ENCODE measurements at places on chromosomes 7 and 10. TPM values are rescaled to one million over a fixed set of nuclear protein-coding genes. Genes with fewer than 3 reads are reported as not detected.

- H3K4me3 ChIP-seq = no peak overlapping the region
- no peak for DNase-seq
- no peaks in the 10 kb centered on the region for H3K27me3 ChIP-seq
- H3K4me1 ChIP-seq = no peaks in the 10 kb centered on the region
These were observed 192.5 kb upstream of the POT1 start for GRCh38 chr7:125122173-125122572.

GRCh38 chr10:49109669-49110340 lies 5.5 kb downstream of the VSTM4 start:
- no peak for DNase-seq
- H3K27ac ChIP-seq = no peak overlapping the region
- H3K4me1 ChIP-seq = no peaks in the 10 kb centered on the region
- H3K4me3 ChIP-seq = no peak overlapping the region

DNA sequence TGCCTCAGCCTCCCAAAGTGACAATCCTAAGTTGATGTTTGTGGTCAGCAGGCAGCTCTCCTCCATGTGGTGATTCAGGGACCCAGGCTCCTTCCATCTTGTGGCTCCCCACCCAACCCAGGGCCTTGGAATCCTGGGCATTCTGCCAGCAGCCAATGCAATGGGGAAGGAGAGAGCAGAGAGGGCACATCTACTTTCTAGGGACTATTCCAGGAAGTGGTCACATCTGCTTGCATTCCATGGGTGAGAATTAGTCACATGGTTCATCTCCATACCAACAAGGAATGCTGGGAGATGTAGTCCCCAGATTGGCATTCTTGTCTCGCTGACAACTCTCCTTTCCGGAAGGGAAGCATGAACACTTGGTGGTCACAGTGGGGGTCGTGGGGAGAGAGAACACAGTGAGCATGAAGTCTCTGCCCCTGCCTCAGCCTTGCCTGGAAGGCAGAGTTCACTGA lies 9.9 kb upstream of the SRRM3 start:
- DNase-seq = no peak
- H3K4me3 ChIP-seq = no peak overlapping the region
- no peaks in the 10 kb centered on the region for H3K36me3 ChIP-seq
- H3K27me3 ChIP-seq = no peaks in the 10 kb centered on the region
- H3K27ac ChIP-seq = no peak overlapping the region

- DNase-seq = no peak
- no peaks in the 10 kb centered on the region for H3K27me3 ChIP-seq
- no peaks in the 10 kb centered on the region for H3K4me1 ChIP-seq
- no peak overlapping the region for H3K27ac ChIP-seq
- no peak overlapping the region for H3K4me3 ChIP-seq
- H3K36me3 ChIP-seq = peaks cover 8% of the 10 kb centered on the region
These were observed 94.2 kb downstream of the INSYN2A start for GRCh38 chr10:127102176-127102575.

GRCh38 chr10:72753760-72754231 lies 61.9 kb downstream of the MCU start:
- no peaks in the 10 kb centered on the region for H3K27me3 ChIP-seq
- H3K4me3 ChIP-seq = no peak overlapping the region
- no peaks in the 10 kb centered on the region for H3K36me3 ChIP-seq

- no peak overlapping the region for H3K27ac ChIP-seq
- no peaks in the 10 kb centered on the region for H3K27me3 ChIP-seq
These were observed 75.2 kb upstream of the DUSP5 start for GRCh38 chr10:110422548-110422947.

DNA sequence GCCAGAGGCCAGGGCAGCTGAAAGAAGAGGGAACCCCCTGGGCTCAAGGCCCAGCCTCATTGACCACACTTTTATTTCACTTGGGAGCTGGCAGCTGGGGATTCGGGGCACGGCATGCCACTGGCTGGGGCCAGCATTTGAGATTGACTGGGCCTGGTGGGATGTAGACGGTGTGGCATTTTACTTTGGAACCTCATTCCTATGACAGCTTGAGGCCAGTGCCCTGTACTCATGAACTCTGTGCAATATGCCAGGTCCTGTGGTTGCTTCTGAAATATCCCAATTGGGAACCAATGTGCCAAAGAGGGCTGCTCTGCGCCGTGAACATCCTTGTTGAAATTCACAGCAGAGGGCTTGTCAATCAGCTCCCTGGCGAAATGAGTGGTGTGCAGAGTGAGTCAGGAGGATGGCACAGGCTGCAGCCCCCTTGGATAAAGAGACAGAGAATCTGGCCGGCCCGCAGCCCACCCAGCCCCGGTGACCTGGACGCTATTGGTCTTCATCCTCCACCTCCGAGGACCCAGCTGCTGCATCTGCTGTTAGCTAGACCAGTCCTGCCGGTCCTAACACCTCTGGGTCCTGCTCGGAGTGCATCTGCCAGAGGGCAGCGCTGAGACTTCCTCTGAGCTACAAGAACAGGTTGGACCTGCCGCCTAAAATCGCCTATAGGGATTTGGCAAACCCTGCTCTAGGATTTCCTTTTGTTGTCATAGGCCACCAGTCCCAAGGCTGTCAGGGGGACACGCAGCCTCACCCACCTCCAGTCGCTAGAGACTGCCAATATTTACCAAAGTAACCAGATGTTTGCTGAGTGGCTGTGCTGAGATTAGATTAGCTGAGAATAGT lies 58.0 kb downstream of the PRKAG2 start:
- DNase-seq = peak; percentile 62
- H3K36me3 ChIP-seq = no peaks in the 10 kb centered on the region
- peaks cover 39% of the 10 kb centered on the region for H3K4me1 ChIP-seq
- H3K27ac ChIP-seq = peak overlapping the region; percentile 66

- no peak overlapping the region for H3K4me3 ChIP-seq
- H3K36me3 ChIP-seq = peaks cover 12% of the 10 kb centered on the region
- H3K4me1 ChIP-seq = peaks cover 3% of the 10 kb centered on the region
- H3K27me3 ChIP-seq = no peaks in the 10 kb centered on the region
- DNase-seq = no peak
- H3K27ac ChIP-seq = peak overlapping the region; percentile 12
These were observed 71.0 kb upstream of the GTF2I start for GRCh38 chr7:74586258-74587175.

- H3K27ac ChIP-seq = no peak overlapping the region
- H3K36me3 ChIP-seq = no peaks in the 10 kb centered on the region
- no peak overlapping the region for H3K4me3 ChIP-seq
- H3K27me3 ChIP-seq = no peaks in the 10 kb centered on the region
These were observed 235.2 kb upstream of the SP4 start for GRCh38 chr7:21192657-21193056.

DNA sequence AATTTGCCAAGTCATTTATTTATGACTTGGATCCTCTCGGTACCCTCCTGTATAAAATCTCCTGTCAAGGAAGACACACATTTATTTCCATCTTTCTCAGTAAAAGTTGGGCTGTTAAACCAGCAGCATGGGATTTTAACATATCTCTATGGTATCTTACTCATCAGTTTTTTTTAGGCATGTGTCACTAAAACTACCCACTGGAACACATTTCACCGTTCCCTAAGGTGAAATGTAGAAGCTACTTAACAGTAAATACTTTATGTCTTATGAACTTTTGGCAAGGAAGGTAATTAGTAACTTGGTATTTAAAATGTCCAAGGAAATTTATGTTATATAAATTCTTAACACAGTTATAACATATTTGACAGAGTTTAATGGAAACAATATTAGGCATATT lies 152.5 kb upstream of the HDAC9 start:
- H3K27ac ChIP-seq = no peak overlapping the region
- H3K4me3 ChIP-seq = no peak overlapping the region
- no peaks in the 10 kb centered on the region for H3K4me1 ChIP-seq
- no peak for DNase-seq
- H3K27me3 ChIP-seq = no peaks in the 10 kb centered on the region

- no peak overlapping the region for H3K4me3 ChIP-seq
- DNase-seq = no peak
- H3K4me1 ChIP-seq = no peaks in the 10 kb centered on the region
- peaks cover 10% of the 10 kb centered on the region for H3K36me3 ChIP-seq
- no peaks in the 10 kb centered on the region for H3K27me3 ChIP-seq
These were observed 56.7 kb downstream of the GNA12 start for GRCh38 chr7:2787251-2787951.

DNA sequence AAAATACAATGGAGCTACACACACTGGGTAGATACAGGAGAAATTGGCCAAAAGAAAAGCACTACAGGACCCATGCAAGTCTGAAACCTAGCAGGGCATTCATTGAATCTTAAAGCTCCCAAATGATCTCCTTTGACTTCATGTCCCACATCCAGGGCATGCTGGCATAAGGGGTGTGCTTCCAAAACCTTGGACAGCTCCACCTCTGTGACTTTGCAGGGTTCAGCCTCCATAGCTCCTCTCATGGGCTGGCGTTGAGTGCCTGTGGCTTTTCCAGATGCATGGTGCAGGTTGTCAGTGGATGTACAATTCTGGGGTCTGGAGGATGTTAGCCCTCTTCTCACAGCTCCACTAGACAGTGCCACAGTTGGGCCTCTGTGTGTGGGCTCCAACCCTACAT lies 626.3 kb upstream of the POT1 start:
- no peak overlapping the region for H3K27ac ChIP-seq
- H3K27me3 ChIP-seq = no peaks in the 10 kb centered on the region
- no peaks in the 10 kb centered on the region for H3K4me1 ChIP-seq
- no peak overlapping the region for H3K4me3 ChIP-seq
- H3K36me3 ChIP-seq = no peaks in the 10 kb centered on the region

- H3K36me3 ChIP-seq = no peaks in the 10 kb centered on the region
- no peaks in the 10 kb centered on the region for H3K4me1 ChIP-seq
- DNase-seq = no peak
- H3K27me3 ChIP-seq = no peaks in the 10 kb centered on the region
These were observed 305.1 kb downstream of the GRID1 start for GRCh38 chr10:86061278-86062197.

- H3K4me3 ChIP-seq = no peak overlapping the region
- no peaks in the 10 kb centered on the region for H3K27me3 ChIP-seq
- DNase-seq = no peak
- H3K4me1 ChIP-seq = no peaks in the 10 kb centered on the region
These were observed 188.6 kb downstream of the CUX1 start for GRCh38 chr7:102005933-102006480.

DNA sequence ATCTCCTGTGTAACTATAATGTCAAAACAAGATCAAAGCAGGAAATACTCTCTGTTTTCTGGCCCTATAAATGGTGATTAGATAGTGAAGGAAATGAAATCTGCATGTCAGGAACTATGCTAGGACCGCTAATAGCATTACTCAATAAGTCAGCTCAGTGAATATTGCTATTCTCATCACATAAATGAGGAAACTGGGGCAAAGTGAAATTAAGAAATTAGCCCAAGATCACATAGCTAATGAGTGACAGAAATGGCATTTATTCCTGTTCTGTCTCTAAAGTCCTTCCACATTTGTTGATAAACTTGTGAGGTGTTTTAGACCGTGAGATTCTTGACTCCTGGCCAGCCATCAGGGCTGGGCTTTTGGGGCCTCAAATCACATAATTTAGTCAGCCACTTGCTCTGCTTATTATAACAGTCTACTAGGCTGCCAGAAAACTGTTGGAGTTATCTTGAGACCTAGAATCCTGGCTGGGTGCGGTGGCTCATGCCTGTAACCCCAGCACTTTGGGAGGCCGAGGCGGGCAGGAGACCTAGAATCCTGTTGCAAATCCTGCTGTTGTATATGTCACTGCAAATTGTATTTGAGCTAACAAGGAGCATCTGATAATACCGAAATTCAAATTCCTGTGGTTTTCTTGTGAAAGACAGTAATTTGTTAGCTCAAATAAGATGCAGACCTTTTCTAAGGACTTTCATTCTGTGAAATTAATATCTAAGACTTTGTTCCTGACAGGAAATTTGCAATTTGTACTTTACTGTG lies 66.5 kb upstream of the SHTN1 start:
- no peaks in the 10 kb centered on the region for H3K36me3 ChIP-seq
- H3K27me3 ChIP-seq = no peaks in the 10 kb centered on the region
- DNase-seq = no peak
- no peak overlapping the region for H3K27ac ChIP-seq

DNA sequence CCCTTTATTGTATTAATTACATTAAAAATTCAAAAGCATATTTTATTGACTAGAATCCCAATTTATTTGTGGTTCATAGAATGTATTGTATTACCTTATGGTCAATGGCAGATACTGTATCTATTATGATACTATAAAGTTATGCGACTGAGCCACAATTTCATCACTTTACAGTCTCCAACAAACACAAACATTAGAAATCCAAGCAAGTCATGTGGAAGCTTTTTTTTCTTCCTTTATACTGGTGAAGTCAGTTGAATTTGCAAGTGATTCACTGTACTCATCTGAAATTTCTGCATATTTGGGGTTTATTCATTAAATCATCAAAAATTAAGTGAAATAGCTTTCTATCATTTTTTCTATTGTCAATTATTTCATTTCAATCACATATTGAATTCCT lies 54.3 kb downstream of the BMPER start:
- H3K27ac ChIP-seq = no peak overlapping the region
- H3K4me1 ChIP-seq = no peaks in the 10 kb centered on the region
- H3K27me3 ChIP-seq = no peaks in the 10 kb centered on the region
- no peak overlapping the region for H3K4me3 ChIP-seq
- DNase-seq = no peak

DNA sequence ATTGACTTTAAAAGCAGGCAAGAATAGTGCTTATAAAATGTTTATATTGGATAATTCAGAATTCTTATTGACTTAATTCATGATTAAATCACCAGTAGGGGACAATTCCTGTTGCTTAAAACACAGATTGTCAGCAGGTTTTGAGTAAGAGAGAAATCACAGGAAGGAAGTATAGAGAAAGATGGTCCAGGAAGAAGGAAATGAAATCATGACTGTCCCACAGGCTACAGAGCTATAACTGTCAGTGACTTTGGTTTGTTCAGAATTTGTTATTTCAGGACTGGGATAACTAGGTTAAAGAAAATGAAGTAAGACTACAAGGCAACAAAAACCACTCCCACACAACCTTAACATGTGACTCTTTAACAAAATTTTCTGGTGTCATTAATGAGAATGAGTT lies 6.8 kb downstream of the GNGT1 start:
- no peak for DNase-seq
- no peaks in the 10 kb centered on the region for H3K27me3 ChIP-seq
- no peaks in the 10 kb centered on the region for H3K4me1 ChIP-seq
- H3K27ac ChIP-seq = no peak overlapping the region

GRCh38 chr10:114301951-114302710 lies 63.1 kb downstream of the VWA2 start:
- H3K27me3 ChIP-seq = no peaks in the 10 kb centered on the region
- no peak overlapping the region for H3K4me3 ChIP-seq
- H3K27ac ChIP-seq = no peak overlapping the region
- no peak for DNase-seq
- H3K36me3 ChIP-seq = no peaks in the 10 kb centered on the region

MALRD1 gene
- 0.87 TPM for total RNA-seq

TRPV5 gene
- total RNA-seq = not detected

TMEM139 gene
- 4.2 TPM for total RNA-seq

GATAD1 gene
- total RNA-seq = 21.2 TPM

VWC2 gene
- not detected for total RNA-seq

GALNT17 gene
- 2.1 TPM for total RNA-seq

LIPJ gene
- 0.04 TPM for total RNA-seq

ABCA13 gene
- 0.05 TPM for total RNA-seq

SORCS1 gene
- total RNA-seq = 1.2 TPM

CD36 gene
- total RNA-seq = 9.8 TPM

WDFY4 gene
- total RNA-seq = 0.31 TPM
